Activated T-cell treated with anti-CD3 and anti-CD28 coated beads for 24 hours (primary cell): ENCODE measurements at places on chromosomes 7 and 10.

DNA sequence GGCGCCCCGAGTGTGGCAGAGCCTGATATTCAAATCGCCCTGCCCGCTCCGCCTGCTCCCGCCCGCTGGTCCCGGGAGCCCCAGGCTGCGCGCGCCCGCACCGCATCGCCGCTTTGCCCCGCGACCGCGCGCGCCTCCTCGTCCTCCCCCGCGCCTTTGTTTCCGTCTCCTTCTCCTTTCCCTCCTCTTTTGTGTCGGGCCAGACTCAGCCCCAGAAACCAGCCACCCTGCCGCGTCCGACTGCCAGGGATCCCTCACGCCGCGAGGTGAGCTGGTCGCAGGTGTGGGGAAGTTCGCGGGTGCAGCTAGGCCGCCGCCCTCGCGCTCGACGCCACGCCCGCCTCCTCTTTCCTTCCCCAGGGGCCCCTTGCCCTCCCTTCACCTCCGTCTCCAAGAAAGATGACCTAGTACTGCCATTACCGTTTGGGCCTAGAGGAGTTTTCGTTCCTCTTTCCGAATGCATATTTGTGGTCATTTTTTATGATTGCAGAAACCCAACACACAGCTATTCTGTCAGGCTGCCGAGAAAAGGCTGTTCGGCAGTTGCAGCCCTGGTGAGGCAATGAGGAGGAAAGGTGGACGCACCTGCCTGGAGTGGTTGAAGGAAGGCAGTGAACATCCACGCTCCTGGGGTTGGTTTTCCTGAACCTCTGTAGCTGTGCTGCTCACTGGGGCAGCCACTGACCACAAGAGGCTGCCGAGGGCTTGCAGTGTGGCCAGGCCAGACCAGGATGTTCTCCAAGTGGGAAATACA is 107.3 kb downstream of the SNX10 start:
- DNase-seq = peak; percentile 4

GRCh38 chr7:2528481-2529095 is 9.0 kb downstream of the LFNG start:
- DNase-seq = no peak

DNA sequence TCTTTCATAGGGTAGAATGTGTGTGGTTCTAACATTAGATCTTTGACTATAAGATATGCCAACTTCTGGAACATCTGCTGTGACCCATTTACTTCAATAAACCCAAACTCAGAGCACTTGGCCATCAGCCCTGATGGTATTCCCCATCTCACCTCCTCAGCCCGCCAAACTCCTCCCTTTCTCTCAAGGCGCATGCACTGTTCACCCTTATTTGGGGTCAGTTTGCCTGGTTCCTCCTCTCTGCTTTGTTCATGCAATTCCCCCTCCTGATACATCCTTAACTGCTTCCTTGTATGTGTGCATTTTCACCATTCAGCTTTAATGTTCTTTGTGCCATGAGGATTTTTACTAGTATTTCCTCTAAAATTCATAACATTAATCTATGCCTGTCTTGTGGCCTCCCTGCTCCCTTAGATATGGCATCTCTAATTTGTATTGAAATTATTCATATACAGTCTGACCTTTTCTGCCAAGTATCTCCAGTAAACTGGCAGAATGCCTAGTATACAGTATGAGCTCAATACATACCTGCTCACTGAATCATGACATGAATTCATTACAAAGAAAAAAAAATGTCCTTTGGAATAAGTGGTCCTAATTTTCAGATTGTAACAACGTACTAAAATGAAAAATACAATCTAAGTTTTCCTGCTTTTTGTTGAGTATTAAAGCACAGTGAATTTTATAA is 336.8 kb upstream of the IGFBP3 start:
- no peak for DNase-seq

GRCh38 chr10:11164803-11165590 is 147.3 kb downstream of the CELF2 start:
- peak; percentile 63 for DNase-seq

GRCh38 chr7:55075464-55076021 is 56.7 kb downstream of the EGFR start:
- no peak for DNase-seq

- no peak for DNase-seq
Measured at GRCh38 chr7:50504646-50505546, 54.7 kb upstream of the FIGNL1 start.

DNA sequence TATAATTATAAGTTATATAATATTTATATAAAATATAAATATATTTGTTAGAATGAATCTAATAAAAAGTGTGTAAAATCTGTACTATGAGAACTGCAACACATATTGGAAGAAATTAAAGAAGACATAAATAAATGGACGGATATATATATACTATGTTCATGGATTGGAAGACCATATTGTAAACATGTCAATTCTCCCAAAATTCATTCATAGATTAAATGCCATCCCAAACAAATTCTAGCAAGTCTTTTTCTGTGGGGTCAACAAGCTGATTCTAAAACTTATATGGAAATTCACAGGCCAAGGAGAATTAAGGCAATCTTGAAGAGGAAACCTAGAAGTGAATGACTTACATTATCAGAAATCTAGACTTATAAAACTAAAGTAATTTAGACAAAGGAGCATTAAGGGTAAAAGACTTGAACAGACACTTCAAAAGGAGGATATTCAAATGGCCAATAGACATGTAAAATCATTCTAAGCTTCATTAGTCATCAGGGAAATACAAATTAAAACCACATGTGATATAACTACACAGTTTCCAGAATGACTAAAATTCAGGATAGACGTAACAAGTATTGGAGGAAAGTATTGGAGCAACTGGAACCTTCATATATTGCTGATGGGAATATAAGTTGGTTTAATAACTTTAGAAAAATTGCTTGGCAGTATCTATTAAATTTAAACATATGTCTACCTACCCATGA is 225.9 kb downstream of the EMX2 start:
- no peak for DNase-seq

DNA sequence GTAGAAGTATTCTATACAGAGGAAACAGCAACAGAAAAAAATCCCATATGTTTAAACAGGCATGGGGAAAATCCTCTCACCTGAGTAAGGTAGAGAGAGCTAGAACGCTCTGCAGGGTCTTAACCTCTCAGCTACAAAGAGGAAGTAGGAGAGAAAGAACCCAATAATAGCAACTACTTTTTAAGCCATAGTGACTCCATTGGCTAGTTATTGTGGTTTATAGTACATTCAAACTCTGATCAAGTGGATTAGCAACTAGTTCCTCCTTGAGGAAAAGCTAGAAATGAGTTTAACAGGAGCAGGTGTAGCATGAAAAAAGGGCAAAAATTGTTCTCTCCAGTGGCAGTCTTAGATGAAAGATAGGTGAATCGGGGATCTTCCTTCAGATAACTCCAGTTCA is 89.7 kb downstream of the HGF start:
- DNase-seq = no peak

GRCh38 chr7:1322240-1323110 is 89.8 kb downstream of the UNCX start:
- DNase-seq = no peak

DNA sequence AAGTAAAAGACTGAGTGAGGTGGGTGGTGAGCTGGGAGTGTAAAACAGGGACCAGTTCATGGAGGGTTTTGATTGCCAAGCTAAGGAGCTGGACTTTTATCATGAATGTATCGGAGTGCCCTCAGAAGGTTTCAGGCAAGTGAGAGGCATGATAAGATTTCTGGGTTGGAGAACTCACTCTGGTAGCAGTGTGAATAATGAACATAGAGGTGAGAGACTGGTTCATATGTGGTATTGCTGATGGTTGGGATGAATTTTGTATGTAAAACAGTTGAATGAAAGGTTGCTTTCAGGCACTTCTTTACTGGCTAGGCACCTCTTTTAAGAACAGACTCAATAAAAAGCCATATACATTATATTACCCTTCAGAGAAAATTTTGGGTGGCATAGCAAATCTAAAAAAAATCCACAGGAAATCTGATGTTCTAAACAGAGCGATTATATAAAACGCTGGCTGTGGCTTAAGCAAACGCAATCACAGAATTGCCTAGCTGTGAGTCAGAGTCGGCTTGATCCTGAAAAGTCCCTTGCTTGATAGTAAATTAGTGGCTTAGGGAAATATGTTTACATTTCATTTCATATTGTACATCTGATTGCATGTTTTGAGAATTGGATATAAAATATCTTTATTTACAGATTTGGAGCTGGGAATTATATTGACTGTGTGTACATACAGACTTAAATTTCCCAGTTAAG is 92.9 kb upstream of the HDAC9 start:
- no peak for DNase-seq

- DNase-seq = no peak
Measured at GRCh38 chr7:31890766-31891165, 179.4 kb downstream of the PDE1C start.

GRCh38 chr7:129609666-129610065 is 1.9 kb upstream of the NRF1 start:
- DNase-seq = no peak

GRCh38 chr7:105010504-105011130 is 3.4 kb upstream of the KMT2E start:
- no peak for DNase-seq

DNA sequence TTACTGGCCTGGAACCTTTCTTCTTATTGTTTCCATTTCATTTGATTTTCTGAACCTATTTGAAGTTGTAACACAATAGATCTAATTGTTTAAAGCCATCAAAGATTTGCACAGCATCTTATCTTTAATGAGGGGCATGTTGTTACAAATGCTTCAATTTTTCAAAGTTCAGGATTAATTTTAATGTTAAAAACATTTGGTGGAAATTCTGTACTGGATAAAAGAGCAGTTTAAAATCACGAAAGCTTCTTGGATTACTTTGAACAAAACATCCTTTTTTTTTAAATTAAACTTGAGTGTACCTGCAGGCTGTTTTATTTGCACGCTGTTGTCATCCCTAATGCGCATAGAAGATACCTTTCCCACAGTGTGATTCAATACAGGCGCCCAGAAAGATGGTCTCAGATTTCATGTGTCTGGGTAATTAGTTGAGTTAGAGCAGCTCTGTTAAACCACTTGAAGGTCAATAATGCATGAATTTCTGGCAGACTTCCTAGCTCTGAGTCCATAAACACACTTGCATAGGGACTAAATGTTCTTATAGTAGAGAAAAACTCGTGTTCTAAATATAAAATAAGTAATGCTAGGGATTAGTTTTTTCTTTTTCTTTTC is 29.3 kb upstream of the DDX50 start:
- DNase-seq = no peak

GRCh38 chr10:86253091-86254072 is 113.2 kb downstream of the GRID1 start:
- DNase-seq = no peak

DNA sequence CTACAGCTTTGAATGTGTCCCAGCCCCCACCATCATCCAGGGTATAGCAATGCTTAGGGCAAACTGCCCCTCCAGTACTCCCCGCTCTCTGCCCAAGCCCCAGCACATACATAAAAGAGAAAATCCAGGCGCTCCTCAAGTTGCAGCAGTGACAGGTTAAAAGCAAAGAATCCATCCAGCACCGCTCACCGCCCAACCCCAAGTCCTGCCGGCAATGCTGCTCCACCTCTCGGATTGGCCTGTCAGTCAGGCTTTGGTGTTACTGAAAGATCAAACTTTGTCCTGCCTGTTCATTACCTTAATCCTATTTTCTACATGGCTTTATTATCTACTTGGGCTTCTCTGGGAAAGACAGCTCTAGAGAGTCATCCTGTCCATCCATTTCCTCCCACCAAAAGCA is 31.9 kb downstream of the DPCD start:
- no peak for DNase-seq

GRCh38 chr10:65949526-65949925 is 976.3 kb upstream of the LRRTM3 start:
- no peak for DNase-seq

DNA sequence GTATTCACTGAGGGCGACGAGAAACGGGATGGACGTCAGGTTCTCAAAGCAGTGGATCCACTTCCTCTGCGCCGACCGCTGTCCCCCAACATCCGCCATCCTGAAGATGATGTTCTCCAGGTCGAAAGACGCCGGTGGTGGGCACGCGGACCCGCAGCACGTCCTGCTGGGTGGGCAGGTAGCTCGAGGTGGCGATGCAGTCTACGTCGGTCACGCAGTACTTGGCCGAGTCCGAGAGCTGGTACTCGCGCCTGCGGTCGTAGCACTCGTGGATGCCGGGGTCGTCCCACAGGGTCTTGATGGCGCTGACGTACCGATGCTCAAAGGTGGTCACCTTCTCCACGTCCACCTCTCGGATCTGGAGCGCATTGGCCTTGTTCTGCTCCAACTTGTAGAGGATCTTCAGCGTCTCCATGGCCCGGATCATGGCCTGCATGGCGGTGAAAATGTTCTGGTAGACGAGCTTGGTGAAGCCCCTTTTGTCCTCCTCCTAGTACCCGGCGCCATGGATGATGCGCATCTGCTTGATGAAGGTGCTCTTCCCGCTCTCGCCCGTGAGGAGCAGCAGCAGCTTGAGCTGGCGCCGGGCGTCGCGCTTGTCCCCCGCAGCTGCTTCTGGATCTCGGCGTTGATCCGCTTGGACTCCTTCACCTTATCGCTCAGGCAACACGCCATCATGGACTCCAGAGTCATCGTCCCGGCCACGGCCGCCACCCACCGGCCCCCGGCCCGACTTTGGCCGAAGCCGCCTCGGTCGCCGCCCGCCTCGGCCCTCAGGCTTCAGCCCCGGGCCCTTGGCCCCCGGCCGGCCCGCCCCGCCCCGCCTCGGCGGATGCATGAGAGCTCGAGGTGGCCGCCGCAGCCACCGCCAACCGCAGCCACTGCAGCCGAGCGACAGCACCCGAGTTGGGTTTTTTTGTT is 122.9 kb upstream of the KCTD7 start:
- no peak for DNase-seq

- DNase-seq = no peak
Measured at GRCh38 chr10:11012421-11013295, 5.0 kb upstream of the CELF2 start.

GRCh38 chr10:109920016-109920415 is 3.3 kb downstream of the XPNPEP1 start:
- no peak for DNase-seq

GRCh38 chr7:17564678-17565212 is 266.3 kb downstream of the AHR start:
- DNase-seq = no peak

DNA sequence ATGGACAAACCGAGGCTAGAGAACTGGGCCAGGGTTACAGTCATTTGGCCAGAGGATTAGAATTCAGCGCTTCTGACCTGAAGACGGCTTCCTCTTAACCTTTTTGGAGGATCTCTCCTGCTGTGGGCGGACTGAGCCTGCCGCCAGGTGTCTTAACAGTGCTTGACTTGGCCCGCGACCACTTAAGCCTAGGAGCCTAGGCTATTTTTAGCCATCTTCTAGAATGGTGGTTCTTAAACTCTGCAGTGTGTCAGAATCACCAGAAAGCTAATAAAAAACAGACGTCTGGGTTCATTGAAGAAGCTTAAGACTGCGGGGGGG is 722 bp downstream of the MDH2 start:
- DNase-seq = peak; percentile 11
